Mesothelial cell of epicardium (in vitro differentiated cells): ENCODE measurements at places on chromosomes 3 and 15. TPM values are rescaled to one million over a fixed set of nuclear protein-coding genes. Genes with fewer than 3 reads are reported as not detected.

DNA sequence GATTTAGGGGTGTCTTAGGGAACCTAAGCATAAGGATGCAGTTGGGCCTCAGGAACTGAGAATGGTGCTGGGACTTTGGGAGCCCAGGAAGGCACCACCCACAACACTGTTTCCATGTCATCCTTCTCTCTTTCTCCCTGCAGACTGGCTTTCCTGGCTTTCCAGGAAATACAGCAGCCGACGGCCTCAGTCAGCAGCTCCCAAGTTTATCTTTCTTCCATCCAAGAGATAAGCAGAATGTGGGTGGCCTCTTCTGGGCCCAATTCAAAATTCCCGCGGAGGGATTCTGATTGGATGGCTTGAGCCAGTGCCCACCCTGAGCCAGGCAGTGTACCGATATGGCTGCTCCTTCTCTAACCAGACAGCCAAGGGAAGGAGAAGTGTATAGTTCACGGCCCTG lies 4.5 kb upstream of the CLN6 start:
- H3K27me3 ChIP-seq, result no peaks in the 10 kb centered on the region
- DNase-seq, result no peak
- peaks cover 7% of the 10 kb centered on the region for H3K36me3 ChIP-seq
- H3K4me1 ChIP-seq, result peaks cover 23% of the 10 kb centered on the region
- peak overlapping the region; percentile 4 for H3K4me3 ChIP-seq

The C3orf70 gene
- 2.8 to 3.2 TPM (median 3.0 TPM) in 3 replicates for total RNA-seq

The LMCD1 gene
- total RNA-seq, result 20.8 to 24.2 TPM (median 22.4 TPM) in 3 replicates

DNA sequence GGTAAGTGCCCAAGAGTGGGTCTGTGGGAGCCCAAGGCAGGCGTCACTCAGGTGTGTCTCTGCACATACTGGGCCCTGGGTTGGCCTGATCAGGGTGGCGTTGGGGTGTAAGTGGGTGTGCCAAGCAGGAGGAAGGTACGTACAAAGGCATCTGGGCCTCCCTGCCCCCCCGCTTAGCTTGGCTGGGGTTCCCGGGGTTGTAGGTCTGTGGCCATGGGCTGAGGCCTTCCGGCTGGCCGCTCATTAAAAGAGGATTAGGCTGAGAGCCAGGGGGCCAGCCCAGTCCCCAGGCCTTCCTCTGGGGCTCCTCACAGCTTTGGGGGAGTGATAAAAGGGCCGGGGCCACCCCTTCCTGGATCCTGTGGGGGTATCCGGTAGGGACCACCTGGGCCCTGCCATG lies 13.3 kb downstream of the SEMA3F start:
- H3K27me3 ChIP-seq, result no peaks in the 10 kb centered on the region
- H3K4me1 ChIP-seq, result peaks cover 48% of the 10 kb centered on the region
- no peak overlapping the region for H3K4me3 ChIP-seq
- peak overlapping the region; percentile 86 for H3K27ac ChIP-seq

The MRPS11 gene
- 31.2 to 38.9 TPM (median 33.1 TPM) in 3 replicates for total RNA-seq

The CPN2 gene
- not detected in 3 replicates for total RNA-seq

The STRA6 gene
- 101 to 114 TPM (median 111 TPM) in 3 replicates for total RNA-seq

- no peak overlapping the region for H3K4me3 ChIP-seq
- H3K27me3 ChIP-seq, result no peaks in the 10 kb centered on the region
Measured at GRCh38 chr3:1082108-1082507, 10.7 kb upstream of the CNTN6 start.

DNA sequence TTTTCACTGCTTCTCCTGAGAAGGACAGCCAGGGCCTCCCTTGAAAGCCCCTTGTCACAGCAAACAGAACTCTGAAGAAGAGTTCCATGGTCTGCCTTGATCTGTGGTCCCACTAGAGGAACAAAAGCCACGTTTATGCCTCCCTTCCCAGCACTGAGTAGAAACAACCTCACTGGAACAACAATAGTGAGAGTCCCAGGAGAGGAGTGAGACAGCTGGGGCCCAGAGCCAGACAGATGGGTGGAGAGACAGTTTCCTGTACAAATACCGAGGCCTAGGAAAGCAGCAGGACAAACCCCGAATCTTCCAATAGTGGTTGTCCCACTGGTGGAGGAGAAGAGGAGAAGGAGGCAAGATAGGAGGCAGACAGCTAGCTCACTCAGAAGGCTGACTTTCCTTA lies 106.1 kb downstream of the WDR76 start:
- no peak for DNase-seq
- H3K4me1 ChIP-seq, result no peaks in the 10 kb centered on the region
- no peaks in the 10 kb centered on the region for H3K36me3 ChIP-seq
- H3K4me3 ChIP-seq, result no peak overlapping the region

DNA sequence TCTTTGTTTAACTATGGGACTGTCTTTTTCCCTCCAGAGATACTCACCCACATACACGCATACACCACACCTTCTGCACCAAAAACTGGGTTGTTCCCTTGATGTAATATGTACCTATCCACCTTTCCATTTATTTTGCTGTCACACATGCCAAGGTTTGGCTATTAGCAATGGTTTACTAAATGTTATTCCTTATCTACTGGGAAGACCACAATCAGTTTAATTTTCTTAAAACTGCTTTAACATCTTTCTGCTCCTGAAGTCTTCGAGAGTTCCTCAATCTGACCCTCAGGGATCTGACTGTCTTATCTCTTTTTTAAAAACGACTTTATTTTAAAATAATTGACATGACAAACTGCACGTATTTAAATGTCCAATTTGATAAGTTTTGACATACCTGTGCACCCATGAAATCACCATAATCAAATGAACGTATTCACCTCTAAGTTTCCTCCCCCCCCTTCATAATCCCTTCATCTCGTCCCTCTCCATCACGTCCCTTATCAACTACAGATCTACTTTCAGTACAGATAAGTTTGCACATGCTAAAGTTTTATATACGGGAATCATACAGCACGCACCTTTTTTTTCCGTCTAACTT lies 805 bp upstream of the TRPM7 start:
- H3K36me3 ChIP-seq, result peaks cover 10% of the 10 kb centered on the region
- no peaks in the 10 kb centered on the region for H3K27me3 ChIP-seq
- H3K4me3 ChIP-seq, result peak overlapping the region; percentile 98
- DNase-seq, result no peak
- peak overlapping the region; percentile 98 for H3K27ac ChIP-seq

DNA sequence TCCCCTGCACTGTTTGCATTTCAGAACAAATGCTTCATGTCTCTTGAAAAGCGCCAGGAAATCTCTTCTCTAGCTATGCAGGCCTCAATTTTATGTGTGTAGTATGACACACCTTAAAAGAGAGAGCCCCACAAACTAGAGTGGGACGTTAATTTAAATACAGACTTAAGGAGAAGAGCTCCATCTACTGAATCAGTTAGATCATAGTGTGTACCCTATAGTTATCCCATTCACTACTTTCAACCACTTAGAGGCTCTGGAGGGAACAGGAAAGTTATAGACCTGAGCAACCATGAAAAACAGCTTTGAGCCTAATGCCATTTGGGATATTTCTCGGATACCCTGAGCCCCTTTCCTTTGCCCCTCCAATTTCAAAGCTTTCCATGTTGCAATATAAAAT lies 153.7 kb downstream of the TIGIT start:
- peaks cover 6% of the 10 kb centered on the region for H3K27me3 ChIP-seq
- H3K4me1 ChIP-seq, result peaks cover 38% of the 10 kb centered on the region
- H3K36me3 ChIP-seq, result no peaks in the 10 kb centered on the region
- H3K27ac ChIP-seq, result no peak overlapping the region
- DNase-seq, result no peak
- H3K4me3 ChIP-seq, result no peak overlapping the region

GRCh38 chr15:85099195-85099803 lies 117.6 kb downstream of the PDE8A start:
- no peak overlapping the region for H3K27ac ChIP-seq
- no peak for DNase-seq
- H3K36me3 ChIP-seq, result peaks cover 7% of the 10 kb centered on the region
- peaks cover 7% of the 10 kb centered on the region for H3K4me1 ChIP-seq

The NUP210 gene
- 25.9 to 27.9 TPM (median 26.7 TPM) in 3 replicates for total RNA-seq

GRCh38 chr3:184460276-184460675 lies 80.4 kb downstream of the CHRD start:
- H3K36me3 ChIP-seq, result no peaks in the 10 kb centered on the region
- H3K27me3 ChIP-seq, result no peaks in the 10 kb centered on the region
- no peaks in the 10 kb centered on the region for H3K4me1 ChIP-seq

GRCh38 chr3:19885468-19885867 lies 48.5 kb downstream of the EFHB start:
- no peaks in the 10 kb centered on the region for H3K36me3 ChIP-seq
- DNase-seq, result no peak
- H3K4me3 ChIP-seq, result no peak overlapping the region
- no peak overlapping the region for H3K27ac ChIP-seq

The ATXN7 gene
- 28.2 to 29.4 TPM (median 28.7 TPM) in 3 replicates for total RNA-seq

DNA sequence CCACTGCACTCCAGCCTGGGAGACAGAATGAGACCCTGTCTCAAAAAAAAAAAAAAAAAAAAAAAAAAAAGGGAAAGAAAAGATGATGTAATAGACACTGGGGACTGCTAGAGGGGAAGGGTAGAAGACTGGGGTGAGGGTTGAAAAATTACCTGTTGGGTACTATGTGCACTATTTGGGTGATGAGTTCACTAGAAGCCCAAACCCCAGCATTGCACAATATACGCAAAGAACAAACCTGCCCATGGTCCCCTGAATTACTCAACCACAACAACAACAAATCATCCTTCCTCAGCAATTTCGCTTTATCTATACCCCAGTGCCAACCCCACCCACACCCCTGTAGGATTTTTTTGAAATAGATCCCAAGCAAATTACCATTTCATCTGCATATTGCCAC lies 13.5 kb downstream of the NIPA1 start:
- no peaks in the 10 kb centered on the region for H3K4me1 ChIP-seq
- H3K27ac ChIP-seq, result no peak overlapping the region
- H3K4me3 ChIP-seq, result no peak overlapping the region
- no peak for DNase-seq

The GNAT1 gene
- 0.27 to 0.98 TPM (median 0.55 TPM) in 3 replicates for total RNA-seq

- H3K36me3 ChIP-seq, result no peaks in the 10 kb centered on the region
- no peak overlapping the region for H3K27ac ChIP-seq
- no peak overlapping the region for H3K4me3 ChIP-seq
- no peak for DNase-seq
- peaks cover 5% of the 10 kb centered on the region for H3K27me3 ChIP-seq
Measured at GRCh38 chr3:17039594-17039993, 154.8 kb downstream of the PLCL2 start.

The HRG gene
- total RNA-seq, result not detected in 3 replicates

GRCh38 chr3:133935843-133936769 lies 40.4 kb upstream of the RAB6B start:
- peaks cover 13% of the 10 kb centered on the region for H3K4me1 ChIP-seq
- no peak overlapping the region for H3K4me3 ChIP-seq
- no peaks in the 10 kb centered on the region for H3K36me3 ChIP-seq
- H3K27ac ChIP-seq, result no peak overlapping the region

The CFAP100 gene
- not detected in 3 replicates for total RNA-seq

- H3K4me3 ChIP-seq, result no peak overlapping the region
- H3K4me1 ChIP-seq, result peaks cover 14% of the 10 kb centered on the region
- no peak for DNase-seq
- H3K27me3 ChIP-seq, result no peaks in the 10 kb centered on the region
Measured at GRCh38 chr3:58098531-58098930, 90.3 kb downstream of the FLNB start.

The REC114 gene
- not detected in 3 replicates for total RNA-seq

- DNase-seq, result no peak
- H3K27ac ChIP-seq, result peak overlapping the region; percentile 96
- H3K36me3 ChIP-seq, result no peaks in the 10 kb centered on the region
- peaks cover 20% of the 10 kb centered on the region for H3K4me1 ChIP-seq
- H3K27me3 ChIP-seq, result no peaks in the 10 kb centered on the region
- H3K4me3 ChIP-seq, result no peak overlapping the region
Measured at GRCh38 chr3:170344971-170345370, 12.5 kb upstream of the SKIL start.

- H3K27me3 ChIP-seq, result peaks cover 72% of the 10 kb centered on the region
- H3K4me1 ChIP-seq, result peaks cover 30% of the 10 kb centered on the region
- peak overlapping the region; percentile 1 for H3K4me3 ChIP-seq
Measured at GRCh38 chr15:93331545-93332167, 242.6 kb upstream of the RGMA start.

DNA sequence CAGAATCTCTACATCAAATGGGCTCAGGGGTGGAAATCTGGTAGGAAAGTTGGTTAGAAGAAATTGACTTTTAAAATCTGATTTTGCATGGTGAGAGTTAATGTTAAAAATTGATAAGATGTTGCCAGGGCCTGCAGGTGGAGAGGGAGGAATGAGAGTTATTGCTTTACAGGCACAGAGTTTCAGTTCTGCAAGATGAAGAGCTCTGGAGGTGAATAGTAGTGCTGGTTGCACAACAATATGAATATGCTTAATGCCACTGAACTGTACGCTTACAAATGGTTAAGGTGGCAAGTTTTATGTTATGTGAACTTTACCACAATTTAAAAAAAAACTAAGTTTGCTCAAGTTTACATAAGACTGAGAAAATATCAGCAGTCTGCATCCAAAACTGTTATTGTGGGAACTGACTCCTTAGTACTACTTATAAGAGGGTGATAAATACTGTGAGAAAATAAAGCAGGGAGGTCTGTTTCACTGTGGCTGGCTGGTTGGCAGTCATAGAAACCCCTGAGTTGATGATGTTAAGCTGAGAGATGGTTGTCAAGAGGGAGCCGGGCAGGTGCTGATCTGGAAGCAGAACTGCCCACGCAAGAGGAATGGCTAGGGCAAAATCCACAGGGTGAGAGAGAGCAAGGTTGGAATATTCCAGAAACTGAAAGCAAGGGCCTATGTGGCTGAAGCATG lies 144.9 kb downstream of the EDEM1 start:
- DNase-seq, result no peak
- H3K4me1 ChIP-seq, result peaks cover 3% of the 10 kb centered on the region
- H3K27me3 ChIP-seq, result no peaks in the 10 kb centered on the region
- H3K27ac ChIP-seq, result no peak overlapping the region
- H3K4me3 ChIP-seq, result no peak overlapping the region
- no peaks in the 10 kb centered on the region for H3K36me3 ChIP-seq

DNA sequence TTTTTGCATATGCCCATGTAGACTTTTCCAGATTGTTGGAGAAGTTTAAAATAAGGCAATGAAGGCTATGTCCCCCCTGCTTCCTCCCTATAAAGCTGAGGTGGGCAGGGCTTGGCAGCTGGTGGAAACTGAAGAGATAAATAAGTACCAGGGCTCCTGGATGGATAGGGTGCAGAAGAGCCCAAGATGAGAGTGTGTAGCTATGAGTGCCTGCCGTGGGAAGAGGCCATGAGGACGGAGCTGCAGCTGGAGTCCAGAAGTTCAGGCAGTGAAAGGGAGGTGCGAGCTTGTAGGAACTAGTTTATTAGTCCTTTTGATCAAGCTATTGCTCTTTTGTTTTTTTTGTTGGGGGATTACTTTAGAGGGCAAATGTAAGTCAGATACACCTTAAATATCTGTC lies 52.4 kb downstream of the PHLDB2 start:
- no peak overlapping the region for H3K27ac ChIP-seq
- no peak for DNase-seq
- peaks cover 18% of the 10 kb centered on the region for H3K4me1 ChIP-seq
- peaks cover 6% of the 10 kb centered on the region for H3K36me3 ChIP-seq
- H3K4me3 ChIP-seq, result no peak overlapping the region
